ENCODE measurements at places on chromosomes 16 and 17.

DNA sequence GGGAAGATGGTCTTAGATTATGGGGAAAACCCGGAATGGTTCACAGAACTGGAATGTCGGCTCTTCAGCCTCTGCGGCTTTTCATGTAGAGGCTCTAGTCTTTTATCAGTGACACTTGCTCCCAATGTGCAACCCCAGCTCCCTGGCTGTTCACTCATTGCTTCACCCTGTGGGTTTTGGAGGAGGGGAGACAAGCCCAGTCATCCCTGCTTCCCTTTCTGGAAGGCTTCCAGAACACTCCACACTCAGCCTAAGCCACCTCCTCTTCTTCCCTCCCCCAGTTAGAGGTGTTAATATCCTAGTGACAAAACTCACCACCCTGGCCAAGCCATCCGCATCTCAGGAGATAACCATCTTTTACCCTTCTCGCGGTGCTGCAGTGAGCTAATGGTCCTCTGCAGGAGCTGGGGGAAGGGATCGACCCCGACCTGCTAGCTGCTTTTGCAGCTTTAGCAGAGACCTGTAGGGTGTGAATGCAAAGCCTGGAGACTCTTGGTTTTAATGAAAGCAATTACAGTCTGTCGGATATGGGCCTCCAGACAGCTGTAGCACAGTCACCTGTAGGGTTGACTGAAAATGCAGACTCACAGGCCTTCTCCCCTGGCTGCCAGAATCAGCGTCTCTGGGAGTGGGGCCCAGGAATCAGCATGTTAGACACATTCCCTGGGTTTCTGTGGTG lies 24.3 kb upstream of the LASP1NB start:
- no peak for DNase-seq

DNA sequence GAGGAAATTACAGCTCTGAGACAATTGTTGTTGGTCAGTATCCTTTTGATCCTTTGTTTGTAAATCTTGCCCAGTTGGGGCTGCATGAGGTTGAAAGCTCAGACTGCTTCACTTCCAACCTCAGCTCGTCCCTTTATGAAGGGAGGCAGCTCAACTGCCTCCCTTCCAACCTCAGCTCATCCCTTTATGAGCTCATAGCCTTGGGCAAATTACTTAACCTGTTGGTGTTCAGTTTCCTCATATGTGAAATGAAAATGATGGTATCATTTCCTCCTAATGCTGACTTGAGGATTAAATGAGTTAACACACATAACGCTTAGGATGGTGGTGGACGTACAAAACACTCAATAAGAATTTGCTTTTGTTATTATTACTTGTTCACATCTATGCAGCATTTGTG lies 265.1 kb downstream of the CDH13 start:
- no peak for DNase-seq

GRCh38 chr17:79036596-79036995 lies 12.6 kb downstream of the C1QTNF1 start:
- DNase-seq = no peak

- no peak for DNase-seq
Observed at GRCh38 chr16:17446661-17447060, 24.1 kb downstream of the XYLT1 start.

DNA sequence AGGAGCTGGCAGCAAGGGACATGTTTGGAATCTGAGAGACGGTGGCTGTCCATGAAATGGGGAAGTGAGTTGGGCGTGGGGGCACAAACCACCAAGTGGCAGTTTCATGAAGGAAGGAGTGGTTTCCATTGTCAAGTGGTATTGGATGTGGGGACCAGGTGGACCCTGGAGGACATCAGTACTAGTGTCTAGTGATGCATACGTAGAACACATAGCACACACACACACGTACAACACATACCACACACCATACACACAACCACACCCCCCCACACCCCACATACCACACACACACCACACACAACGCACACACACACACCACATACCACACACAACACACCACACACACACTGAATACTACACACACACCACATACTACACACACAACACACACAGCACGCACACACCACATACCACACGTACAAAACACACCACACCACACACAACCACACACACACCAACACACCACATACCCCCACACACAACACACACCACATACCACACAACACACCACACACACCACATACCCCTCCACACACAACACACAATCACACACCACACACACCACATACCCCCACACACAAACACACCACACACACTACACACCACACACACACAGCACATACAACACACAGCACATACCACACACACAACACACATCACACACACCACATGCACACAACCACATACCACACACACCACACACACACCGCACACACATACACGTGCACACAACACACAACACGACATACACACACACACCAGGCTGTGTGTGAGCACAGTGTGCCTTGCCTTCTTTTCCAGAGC lies 41.1 kb upstream of the GSE1 start:
- no peak for DNase-seq

DNA sequence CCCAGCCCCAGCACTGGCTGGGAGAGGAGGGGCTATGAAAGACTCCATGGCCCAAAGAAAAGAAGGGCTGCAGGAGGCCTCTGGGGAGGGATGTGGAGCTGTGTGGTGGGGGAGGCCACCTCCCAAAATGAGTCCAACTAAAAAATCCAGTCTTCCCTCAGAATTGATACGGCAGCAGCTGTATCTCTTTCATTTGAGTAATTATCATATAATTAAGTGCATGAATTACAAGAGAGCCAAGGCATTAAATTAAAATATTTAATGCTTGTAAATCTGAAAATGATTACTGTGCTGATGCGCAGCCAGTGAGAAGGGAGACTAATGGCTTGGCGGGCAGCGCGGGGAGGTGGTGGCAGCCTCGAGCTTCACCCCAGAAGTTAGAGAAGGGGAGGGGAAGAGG lies 192.8 kb downstream of the C16orf78 start:
- DNase-seq = no peak

DNA sequence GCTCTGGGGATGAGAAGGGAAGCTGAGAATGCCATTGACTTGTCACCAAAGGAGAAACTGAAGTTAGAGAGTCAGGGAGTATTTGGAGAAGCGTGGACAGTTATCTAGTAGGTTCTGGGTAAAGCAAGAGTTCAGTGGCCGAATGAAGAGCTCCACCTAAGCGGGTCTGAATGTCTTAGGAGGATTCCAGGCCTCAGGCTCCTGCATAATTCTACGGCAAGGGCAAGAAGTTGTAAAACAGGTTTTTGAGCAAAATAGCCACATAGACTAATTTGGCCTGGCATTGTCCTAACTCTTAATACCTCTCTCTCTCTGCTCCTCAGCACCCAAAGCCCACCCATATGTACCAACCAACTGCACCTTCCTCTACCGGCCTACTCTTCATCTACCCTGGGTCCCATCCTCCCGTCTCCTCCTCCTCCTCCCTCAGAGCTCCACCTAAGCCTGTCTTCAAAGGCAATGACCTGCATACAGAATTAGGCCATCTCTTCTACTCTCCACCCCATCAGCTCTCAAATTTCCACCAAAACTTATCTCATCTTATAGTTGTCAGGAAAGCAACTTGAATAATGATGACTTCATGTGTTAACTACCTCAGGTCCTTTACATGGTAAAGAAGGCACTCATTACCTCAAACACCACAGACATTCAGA lies 42.0 kb upstream of the KCNJ2 start:
- DNase-seq = no peak

All from stimulated activated CD4-positive, alpha-beta T cell treated with anti-CD3 and anti-CD28 coated beads, Interleukin-12 subunit alpha, Interleukin-12 subunit beta, amount 100 ng/mL, for 24 hours (primary cell).